ENCODE measurements at places on chromosomes 6 and 20. TPM values are rescaled to one million over a fixed set of nuclear protein-coding genes. Genes with fewer than 3 reads are reported as not detected.

The RRAGD gene
- total RNA-seq: 3.7 TPM

The FYN gene
- 148 TPM for total RNA-seq

The SAPCD1 gene
- 14.3 TPM for total RNA-seq

The HRH3 gene
- not detected for total RNA-seq

The PEX6 gene
- 12.0 TPM for total RNA-seq

The GSTA2 gene
- total RNA-seq: not detected

The POPDC3 gene
- total RNA-seq: not detected

The COL11A2 gene
- total RNA-seq: 0.83 TPM

The TMEM151B gene
- total RNA-seq: not detected

The CEP85L gene
- 45.7 TPM for total RNA-seq

The ZNF343 gene
- 9.0 TPM for total RNA-seq

The NKX2-2 gene
- not detected for total RNA-seq

The FAM162B gene
- not detected for total RNA-seq

The GINS1 gene
- total RNA-seq: 40.8 TPM

The SIRPD gene
- total RNA-seq: 0.23 TPM

The OLIG3 gene
- total RNA-seq: 0.34 TPM

The SLC22A1 gene
- 0.16 TPM for total RNA-seq

The SLA2 gene
- 131 TPM for total RNA-seq

The UNC93A gene
- total RNA-seq: not detected

The C20orf144 gene
- total RNA-seq: 0.16 TPM

The CST4 gene
- total RNA-seq: not detected

The RCAN2 gene
- total RNA-seq: not detected

The SLC13A3 gene
- not detected for total RNA-seq

The GTSF1L gene
- not detected for total RNA-seq

The MEI4 gene
- total RNA-seq: not detected

The LCA5 gene
- total RNA-seq: not detected

The HLA-DOA gene
- total RNA-seq: 4.2 TPM

The C6orf15 gene
- total RNA-seq: not detected

The ILRUN gene
- 57.4 TPM for total RNA-seq

The IRAK1BP1 gene
- total RNA-seq: 2.1 TPM

The TRERF1 gene
- total RNA-seq: 11.3 TPM

The BCAS1 gene
- total RNA-seq: not detected

The TGM2 gene
- total RNA-seq: 0.31 TPM

The ZNF451 gene
- 61.0 TPM for total RNA-seq

The LGSN gene
- not detected for total RNA-seq

The GJA10 gene
- not detected for total RNA-seq

The SNAP25 gene
- not detected for total RNA-seq

The PRR18 gene
- total RNA-seq: not detected

The IDH3B gene
- total RNA-seq: 99.6 TPM

The TNFAIP3 gene
- 29.6 TPM for total RNA-seq

The KHDC1L gene
- total RNA-seq: not detected

The HLA-DOB gene
- total RNA-seq: 17.0 TPM

The SLC17A3 gene
- total RNA-seq: 0.21 TPM

The TBXT gene
- not detected for total RNA-seq

The OPRM1 gene
- total RNA-seq: not detected

The PTCRA gene
- not detected for total RNA-seq

The PNLDC1 gene
- 0.79 TPM for total RNA-seq

The MLN gene
- total RNA-seq: not detected

The BEND6 gene
- total RNA-seq: not detected

The SAMD3 gene
- total RNA-seq: 22.1 TPM

The SMLR1 gene
- total RNA-seq: not detected

The KDM1B gene
- 9.6 TPM for total RNA-seq

The TRMT6 gene
- total RNA-seq: 16.1 TPM

The SPTLC3 gene
- 0.05 TPM for total RNA-seq
